Effector CD4-positive, alpha-beta T cell (primary cell): ENCODE measurements at places on chromosomes 16 and 17.

- peak; percentile 15 for DNase-seq
Observed at GRCh38 chr17:57604771-57605674, 140.1 kb downstream of the CCDC182 start.

DNA sequence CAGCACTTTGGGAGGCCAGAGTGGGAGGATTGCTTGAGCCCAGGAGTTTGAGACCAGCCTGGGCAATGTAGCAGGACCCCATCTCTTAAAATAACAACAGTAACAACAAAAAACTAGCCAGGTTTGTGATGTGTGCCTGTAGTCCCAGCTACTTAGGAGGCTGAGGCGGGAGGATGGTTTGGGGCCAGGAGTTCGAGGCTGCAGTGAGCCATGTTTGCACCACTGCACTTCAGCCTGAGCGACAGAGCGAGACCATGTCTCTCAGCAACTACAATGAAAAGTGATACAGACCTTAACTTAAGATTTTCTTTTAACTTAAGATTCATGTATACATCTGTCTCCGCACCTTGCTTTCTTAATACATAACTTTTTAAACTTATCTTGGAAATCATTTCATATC is 17.2 kb downstream of the NKD1 start:
- no peak for DNase-seq

DNA sequence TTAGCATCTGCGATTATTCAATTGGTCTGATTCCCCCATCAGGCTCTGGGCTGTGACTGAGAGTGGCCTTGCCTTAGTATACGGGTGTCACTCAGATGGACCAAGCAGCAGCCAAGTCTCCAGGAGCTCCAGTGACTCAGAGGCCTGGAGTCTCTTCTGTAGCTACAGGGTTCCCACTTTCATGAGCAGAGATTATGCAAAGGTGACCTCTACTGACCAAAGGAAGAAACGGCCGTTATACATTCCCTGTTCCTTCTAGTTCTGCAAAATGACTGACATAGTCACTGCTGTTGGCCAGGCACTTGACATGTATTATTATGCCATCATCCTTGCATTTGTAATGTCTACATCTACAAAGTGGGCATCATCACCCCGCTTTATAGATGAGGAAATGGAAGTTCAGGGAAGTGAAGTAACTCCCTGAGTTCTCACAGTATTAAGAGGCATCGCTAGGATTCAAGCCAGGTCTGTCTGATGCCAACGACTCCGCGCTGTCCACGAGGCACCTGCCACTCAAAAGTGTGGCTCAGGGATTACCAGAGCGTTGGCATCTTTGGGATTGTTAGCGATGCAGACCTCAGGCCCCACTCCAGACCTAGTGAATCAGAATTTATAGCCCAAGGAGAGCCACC is 23.3 kb downstream of the SLC38A7 start:
- no peak for DNase-seq

DNA sequence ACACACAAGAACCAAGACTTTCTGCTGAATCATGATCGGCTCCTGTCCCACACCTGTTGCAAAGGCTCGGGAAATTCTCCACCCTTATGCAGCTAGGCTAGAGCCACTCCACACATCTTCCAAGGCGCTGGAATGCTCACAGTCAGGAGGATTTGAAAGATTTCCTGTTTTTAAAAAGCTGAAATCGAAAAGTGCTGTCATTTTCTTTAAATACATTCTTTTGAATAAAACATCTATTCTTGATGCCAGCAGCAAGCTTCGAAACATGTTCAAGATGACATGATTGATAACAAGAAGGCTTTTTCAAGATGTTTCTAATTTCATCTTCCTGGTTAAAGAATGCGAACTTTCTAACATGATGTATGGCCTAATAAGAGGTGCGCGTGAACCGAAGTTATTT is 219.7 kb upstream of the CDH5 start:
- no peak for DNase-seq

- DNase-seq, result no peak
Observed at GRCh38 chr17:44914148-44914547, 1.2 kb downstream of the GFAP start.

DNA sequence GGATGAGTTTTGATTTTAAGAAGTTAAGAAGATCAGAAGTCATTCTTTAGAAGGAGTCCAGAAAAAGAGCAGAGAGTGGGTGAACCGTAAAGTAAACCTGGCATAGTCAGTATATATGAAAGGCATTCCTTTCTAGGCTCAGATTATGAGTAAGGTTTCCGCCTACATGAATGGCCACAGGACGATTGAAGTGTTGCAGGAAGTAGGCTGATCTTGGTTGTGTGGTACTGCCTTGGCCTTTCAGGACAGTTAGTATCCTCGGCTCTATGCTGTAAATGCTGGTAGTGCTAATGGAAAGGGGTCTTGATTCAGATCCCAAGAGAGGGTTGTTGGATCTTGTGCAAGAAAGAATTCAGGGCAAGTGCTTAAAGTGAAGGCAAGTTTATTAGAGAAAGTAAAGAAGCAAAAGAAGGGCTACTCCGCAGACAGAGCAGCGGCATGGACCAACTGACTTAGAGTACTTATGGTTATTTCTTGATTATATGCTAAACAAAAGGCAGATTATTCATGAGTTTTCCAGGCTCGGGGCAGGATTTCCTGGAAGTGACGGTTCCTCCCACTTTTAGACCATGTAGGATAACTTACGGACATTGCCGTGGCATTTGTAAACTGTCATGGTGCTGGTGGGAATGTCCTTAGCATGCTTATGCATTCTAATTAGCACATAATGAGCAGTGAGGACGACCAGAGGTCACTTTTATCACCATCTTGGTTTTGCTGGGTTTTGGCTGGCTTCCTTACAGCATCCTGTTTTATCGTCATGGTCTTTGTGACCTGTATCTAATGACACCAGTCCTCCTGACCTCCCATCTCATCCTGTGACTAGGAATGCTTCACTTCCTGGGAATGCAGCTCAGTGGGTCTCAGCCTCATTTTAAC is 164.8 kb downstream of the SNX29 start:
- no peak for DNase-seq

DNA sequence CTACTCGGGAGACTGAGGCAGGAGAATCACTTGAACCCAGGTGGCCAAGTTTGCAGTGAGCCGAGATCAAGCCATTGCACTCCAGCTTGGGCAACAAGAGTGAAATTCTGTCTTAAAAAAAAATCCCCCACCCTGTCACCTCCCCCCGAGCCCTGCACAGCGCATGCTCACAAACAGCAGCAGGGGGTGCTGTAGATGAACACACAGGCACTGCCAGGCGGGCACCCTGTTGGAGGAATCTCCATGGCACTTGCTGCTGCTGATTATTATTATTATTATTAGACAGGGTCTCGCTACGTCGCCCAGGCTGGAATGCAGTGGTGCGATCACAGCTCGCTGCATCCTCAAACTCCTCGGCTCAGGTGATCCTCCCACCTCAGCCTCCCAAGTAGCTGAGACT is 24.6 kb downstream of the FZD2 start:
- DNase-seq, result no peak

DNA sequence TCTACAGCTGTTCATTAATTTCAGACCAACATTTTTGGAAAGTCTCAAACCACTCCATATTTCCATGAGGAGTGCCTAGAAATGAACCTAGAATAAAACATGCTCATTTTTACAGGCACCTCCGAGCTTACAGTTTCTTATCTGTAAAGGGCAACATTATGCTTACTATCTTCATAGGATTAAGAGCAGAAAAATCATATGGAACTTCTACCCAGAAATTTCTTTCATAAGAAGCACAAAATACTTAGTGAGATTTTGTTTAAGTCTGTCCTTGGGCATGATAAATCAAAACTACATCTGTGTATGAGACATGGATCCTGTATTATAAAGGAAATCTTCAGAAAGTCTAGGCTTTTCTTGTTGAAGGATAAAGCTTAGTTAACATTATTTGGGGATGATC is 187.4 kb downstream of the CA10 start:
- DNase-seq, result no peak

DNA sequence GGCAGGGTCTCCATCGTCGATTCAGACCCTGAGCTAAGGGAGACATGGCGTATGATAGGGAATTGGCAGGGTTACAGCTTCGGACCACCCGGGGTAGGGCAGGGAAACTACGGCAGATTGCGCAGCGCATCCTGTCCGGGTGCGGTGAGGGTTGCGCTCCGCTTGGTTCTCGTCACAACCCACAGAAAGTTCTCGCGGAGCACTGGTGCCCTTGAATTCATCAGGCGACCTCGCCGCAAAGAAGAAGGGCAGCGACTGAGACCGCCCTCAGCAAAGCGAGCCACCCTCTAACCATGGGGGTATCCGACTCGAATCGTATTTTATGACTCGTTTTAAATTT is 1.2 kb downstream of the HS3ST3B1 start:
- DNase-seq, result peak; percentile 38

GRCh38 chr17:40321524-40321929 is 12.5 kb downstream of the RARA start:
- no peak for DNase-seq

DNA sequence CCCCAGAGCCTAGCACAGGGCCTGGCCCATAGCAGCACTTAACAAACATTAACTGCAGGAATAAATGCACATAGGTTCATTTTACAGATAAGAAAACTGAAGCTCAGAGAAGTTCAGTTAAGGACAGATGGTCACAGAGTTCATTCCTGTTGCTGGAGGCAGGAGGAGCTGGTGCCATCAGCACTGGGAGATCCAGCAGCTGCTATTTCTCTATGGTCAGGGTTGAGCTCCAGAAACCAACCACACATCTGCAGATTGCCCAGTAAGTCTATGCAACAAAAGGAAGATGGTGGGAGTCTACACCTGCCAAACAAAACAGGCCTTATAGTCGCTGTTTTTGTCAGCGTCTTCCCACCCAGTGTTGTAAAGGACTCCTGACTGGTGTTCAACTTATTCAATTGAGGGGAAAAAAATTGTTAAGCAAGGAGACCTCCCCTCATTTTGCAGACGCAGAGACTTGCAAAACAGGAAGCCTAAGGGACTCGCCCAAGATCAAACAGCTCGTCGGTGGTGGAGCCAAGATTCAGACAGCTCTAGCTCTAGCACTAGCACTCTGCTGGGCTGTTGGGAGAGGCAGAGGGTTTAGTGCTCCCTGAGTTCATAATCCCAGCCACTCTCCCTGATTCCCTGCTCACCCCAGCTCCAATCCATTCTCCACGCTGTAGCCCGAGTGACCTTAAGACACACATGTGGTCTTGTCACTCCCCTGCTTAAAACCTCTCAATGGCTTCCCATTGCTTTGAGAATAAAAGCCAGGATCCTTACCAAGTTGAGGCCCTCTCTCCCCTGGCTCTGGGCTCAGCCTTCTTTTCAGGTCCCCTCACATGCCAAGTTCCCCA is 9.0 kb downstream of the NOG start:
- DNase-seq, result peak; percentile 40

GRCh38 chr17:28379814-28380801 is 8.6 kb downstream of the SARM1 start:
- DNase-seq, result no peak

DNA sequence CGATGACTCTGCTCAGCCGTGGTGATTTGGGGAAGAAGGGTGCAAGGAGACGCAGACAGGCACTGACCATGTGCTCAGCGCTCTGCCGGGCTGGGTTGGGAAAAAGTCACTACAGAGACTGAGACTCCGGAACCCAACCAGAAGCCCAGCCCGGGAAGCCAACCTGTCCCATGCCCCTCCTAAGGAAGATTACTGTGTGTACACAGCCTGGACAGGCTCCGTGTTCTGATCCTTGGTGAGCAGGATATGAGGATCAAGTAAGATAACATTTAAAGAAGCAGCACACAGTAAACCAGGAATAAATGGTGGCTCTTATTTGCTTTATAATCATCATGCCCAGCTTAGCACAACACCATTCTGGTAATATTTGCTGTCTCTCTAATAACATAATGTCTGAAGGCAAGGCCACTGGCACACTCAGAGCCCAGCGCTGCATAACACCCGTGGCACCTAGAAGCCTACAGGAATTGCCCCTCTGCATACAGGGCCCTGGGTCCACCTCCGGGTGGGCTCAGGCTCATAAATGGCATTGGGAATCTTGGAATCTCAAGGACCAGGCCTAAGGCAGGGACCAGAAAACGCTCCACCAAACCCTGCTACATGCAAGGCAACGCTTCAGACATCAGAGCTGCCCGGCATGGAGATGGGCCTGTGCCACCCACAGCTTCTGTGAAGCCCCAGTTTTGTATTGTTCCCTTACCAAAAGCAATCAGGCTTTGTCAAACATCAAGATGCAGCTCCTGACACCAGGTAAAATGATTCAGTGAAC is 113.5 kb downstream of the DYNLRB2 start:
- no peak for DNase-seq

DNA sequence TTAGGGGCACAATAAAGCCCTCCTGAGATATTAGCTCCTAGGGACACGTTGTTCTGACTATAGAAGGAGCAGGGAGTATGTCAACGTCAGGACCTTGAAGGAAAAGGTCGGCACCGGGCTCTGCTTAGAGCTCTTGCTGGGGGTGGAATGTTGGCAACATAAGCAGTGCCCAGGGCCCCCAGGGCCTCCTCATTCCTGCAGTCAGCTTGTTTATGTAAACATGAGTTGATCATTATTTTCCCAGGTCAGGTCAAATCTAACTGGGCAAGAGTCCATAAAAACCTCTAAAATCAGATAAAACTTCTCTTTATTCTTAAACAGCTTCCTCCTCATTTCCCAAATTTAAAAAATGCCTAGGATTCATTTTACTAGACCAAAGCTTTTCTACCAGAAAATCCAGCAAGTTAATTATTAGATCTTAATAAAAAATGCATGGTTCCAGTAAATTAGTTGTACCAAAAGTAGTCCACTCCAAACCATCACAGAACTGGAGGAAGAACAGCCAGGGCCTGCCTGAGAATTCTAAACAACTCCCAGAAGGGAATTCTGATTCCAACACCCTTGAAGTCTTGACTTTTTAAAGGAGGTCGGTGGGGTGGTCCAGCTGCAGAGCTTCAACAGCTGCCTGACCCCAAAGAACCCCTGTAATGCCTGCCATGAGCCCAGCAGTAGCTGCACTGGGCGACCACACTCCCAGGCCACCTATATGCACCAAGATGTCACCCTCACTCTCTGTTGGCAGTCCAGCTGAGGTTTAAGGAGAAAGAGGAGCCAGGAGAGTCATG is 54.3 kb downstream of the AMFR start:
- DNase-seq, result no peak

DNA sequence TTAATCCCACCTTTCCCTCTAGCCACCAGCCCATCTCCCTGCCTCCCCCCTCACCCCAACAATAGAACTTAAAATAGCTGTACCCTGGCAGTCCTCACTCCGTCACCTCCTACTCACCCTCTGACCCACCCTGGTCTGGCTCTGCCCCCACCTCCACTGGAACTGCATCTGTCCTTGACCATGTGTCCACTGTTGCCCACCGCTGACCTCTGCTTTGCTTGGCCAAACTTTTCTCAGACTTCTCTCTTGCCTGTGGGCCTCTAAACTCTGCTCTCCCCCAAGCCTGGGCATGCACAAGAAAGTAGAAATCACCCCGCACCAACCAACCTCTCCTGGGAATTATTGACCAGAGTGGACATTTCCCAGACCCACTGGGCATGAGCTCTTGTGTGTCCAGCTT is 169.8 kb downstream of the WSCD1 start:
- no peak for DNase-seq

DNA sequence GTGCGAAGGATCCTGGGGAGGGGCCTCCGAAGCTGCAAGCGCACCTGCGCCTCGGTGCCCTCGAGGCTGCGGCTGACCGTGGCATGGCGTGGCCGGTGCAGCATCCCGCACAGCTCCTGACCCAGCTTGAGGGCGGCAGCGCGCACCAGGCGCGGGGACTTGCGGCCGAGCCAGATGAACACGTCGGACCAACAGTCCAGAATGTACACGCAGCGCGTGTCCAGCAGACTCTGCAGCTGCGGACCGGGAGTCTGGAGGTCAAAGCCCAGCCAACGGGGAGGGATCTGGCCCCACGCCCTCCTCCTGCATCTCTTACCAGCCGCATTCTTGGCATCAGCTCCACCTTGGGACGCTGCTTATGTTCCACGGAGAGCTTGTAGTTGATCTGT is 10.9 kb downstream of the FLII start:
- no peak for DNase-seq
